Karpas-422 (cell line): ENCODE measurements at places on chromosomes 16 and 17.

DNA sequence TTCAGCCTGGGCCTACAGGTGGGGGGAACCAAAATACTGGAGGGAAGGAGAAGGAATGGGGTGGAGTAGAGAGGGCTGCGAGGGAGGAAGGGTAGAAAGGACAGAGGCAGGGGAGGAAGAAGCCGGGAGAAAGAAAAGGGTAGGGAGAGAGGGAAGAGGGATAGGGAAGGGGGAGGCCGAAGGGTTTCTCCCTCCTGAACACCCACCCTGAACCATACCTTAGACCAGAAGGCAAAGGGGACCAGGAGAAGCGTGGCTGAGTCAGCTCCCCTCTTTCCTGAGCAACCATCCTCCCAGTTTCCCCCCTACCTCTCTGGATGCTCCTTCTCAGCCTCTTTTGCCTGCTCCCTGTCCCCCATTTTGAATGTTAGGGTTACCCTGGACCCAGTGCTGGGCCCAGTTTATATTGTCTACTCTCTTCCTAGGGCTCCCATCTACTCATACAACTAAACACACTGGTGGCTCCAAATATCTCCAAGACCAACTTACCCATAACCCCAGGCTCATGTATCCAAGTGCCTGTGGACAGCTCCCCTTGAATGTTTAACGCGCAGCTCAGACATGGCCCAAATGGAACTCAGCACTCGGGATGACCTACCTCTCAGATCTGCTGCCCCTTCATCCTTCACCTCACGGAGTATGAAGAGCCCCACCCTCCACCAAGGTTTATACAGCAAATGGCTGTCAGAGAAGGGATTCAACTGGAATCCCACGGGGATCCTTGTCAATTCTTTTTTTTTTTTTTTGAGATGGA is 7.8 kb downstream of the TSPOAP1 start:
- DNase-seq = no peak

- DNase-seq = no peak
Measured at GRCh38 chr16:89150090-89150835, 21.3 kb upstream of the CDH15 start.

DNA sequence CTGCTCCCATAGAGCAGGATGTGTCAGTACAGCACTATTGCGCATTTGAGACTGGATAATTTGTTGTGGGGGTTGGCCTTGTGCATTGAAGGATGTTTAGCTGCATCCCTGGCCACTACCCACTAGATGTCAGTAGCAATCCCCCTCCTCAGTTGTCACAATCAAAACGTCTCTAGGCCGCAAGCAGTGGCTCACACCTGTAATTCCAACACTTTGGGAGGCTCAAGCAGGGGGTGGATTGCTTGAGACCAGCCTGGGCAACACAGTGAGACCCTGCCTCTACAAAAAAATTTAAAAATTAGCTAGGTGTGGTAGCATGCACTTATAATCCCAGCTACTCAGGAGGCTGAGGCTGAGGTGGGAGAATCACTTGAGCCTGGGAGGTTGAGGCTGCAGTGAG is 48.4 kb downstream of the CENPV start:
- DNase-seq = peak; percentile 72

DNA sequence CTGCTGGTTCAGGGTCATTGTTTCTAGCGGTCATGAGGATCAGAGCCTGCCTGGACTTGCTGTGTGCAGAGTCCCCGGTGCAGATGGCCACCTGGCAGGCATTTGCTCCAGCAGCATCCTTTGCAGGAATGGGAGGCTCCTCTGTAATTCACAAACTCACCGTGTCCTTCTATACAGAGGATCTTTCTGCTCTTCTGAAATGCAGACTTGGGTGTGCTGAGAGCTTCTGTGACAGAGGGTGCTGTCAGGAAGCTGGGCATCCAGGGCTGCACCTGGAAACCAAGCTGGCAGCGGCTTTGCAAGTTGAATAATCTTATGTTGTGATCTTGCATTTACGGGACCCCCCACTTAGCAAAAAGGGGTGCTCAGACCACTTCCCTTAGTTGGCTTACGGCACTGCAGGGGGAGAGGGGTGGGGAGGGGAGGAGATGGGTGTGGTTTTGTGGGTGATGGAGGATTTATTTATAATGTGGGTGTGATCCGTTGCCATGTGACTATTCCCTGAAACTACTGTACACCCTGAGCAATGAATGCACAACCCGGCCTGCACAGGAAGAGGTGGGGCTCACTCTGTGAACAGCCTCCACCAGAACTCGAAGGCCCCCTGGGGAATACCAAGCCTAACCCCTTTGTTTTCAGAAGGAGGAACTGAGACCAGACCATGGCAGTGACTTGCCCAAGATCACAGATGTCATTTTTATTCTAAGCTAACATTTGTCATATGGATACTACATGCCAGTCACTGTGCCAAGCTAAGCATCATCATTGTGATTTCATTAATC is 178.3 kb downstream of the PRKCB start:
- DNase-seq = peak; percentile 96
